WTC11 (cell line): ENCODE measurements at places on chromosomes 12 and 14. TPM values are rescaled to one million over a fixed set of nuclear protein-coding genes. Genes with fewer than 3 reads are reported as not detected.
A peak's percentile ranks its signal among the peaks of the same experiment; 100 is the strongest.

The NRXN3 gene
- total RNA-seq, result 2.5 to 3.0 TPM (median 2.9 TPM) in 3 replicates

GRCh38 chr14:93112891-93113677 is 2.6 kb downstream of the ITPK1 start:
- H3K27ac ChIP-seq, result peak overlapping the region; percentile 96
- peaks cover 61% of the 10 kb centered on the region for H3K4me1 ChIP-seq
- H3K27me3 ChIP-seq, result no peaks in the 10 kb centered on the region; the same call in 1 of the 2 replicates

GRCh38 chr14:28707814-28708213 is 58.8 kb upstream of the FOXG1 start:
- H3K27ac ChIP-seq, result no peak overlapping the region
- H3K4me1 ChIP-seq, result no peaks in the 10 kb centered on the region
- H3K36me3 ChIP-seq, result no peaks in the 10 kb centered on the region
- DNase-seq, result no peak
- H3K4me3 ChIP-seq, result no peak overlapping the region

DNA sequence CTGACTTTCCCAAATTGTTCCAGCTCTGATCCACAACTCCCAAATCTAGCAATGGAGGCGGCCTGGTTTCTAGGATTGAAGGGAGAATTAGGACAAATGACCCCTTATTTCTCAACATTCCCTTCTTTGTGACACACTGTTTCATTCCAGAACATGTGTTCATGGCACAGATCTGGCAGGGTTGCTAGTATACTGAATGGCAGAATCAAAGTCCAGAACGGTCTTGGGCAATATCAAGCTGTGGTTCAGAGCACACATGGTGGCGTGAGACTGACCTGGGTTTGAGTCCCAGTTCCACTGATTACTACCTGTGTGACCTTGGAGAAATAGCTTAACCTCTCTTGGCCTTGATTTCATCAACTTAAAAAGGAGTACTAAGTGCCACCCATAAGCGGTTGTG is 152.5 kb downstream of the SAMD4A start:
- DNase-seq, result no peak
- no peaks in the 10 kb centered on the region for H3K27me3 ChIP-seq
- 0 out of 2 replicates have a peak, but pooled peaks cover 3% of the 10 kb centered on the region for H3K4me1 ChIP-seq
- H3K27ac ChIP-seq, result no peak overlapping the region
- no peaks in the 10 kb centered on the region for H3K36me3 ChIP-seq

GRCh38 chr12:55847033-55847432 is 4.3 kb upstream of the MMP19 start:
- no peak overlapping the region for H3K27ac ChIP-seq
- no peak overlapping the region for H3K4me3 ChIP-seq
- no peak for DNase-seq
- peaks cover 12% of the 10 kb centered on the region for H3K27me3 ChIP-seq
